CD4-positive, alpha-beta T cell treated with Interleukin-1 beta for 1 hour (primary cell): ENCODE measurements at places on chromosomes 4 and X.
A peak's percentile ranks its signal among the peaks of the same experiment; 100 is the strongest.

GRCh38 chr4:136009258-136009832 is 1522.9 kb downstream of the PCDH18 start:
- DNase-seq: no peak

GRCh38 chr4:58275856-58276255 is 1165.7 kb upstream of the IGFBP7 start:
- DNase-seq: no peak

DNA sequence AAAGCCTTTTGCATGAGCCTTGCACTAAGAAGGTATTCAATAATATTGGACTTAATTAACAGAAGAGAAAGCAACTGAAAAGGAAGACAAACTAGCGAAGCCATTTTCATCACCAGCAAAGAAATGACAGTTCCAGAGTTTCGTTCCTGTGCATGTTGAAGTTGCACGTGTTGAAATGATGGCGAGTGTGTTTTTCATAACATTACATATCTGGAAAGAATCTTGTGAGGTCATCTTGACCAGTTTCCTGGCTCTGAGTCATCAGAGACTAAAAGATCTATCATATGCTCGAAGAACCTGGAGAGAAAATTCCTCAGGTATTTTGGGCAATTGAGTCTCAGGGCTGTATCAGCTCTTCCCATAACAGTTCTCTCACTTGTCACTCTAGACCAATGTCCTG is 106.2 kb upstream of the MAML3 start:
- no peak for DNase-seq

DNA sequence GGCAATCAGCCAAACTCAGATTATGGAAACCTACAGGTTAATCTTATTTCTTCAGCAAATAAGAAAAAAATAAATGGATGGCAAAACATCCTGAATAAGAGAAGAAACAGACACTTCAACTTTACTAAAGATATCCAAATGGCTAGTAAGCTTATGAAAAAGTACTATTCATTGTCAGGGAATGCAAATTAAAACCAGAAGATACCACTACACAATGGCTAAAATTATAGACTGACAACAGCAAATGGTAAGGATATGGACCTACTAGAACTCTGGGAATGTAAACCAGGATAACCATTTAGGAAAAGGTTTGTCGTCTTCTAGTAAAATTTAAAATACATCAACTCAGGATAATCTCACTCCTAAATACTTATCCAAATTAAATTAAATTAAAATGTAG is 24.3 kb downstream of the GRSF1 start:
- no peak for DNase-seq

DNA sequence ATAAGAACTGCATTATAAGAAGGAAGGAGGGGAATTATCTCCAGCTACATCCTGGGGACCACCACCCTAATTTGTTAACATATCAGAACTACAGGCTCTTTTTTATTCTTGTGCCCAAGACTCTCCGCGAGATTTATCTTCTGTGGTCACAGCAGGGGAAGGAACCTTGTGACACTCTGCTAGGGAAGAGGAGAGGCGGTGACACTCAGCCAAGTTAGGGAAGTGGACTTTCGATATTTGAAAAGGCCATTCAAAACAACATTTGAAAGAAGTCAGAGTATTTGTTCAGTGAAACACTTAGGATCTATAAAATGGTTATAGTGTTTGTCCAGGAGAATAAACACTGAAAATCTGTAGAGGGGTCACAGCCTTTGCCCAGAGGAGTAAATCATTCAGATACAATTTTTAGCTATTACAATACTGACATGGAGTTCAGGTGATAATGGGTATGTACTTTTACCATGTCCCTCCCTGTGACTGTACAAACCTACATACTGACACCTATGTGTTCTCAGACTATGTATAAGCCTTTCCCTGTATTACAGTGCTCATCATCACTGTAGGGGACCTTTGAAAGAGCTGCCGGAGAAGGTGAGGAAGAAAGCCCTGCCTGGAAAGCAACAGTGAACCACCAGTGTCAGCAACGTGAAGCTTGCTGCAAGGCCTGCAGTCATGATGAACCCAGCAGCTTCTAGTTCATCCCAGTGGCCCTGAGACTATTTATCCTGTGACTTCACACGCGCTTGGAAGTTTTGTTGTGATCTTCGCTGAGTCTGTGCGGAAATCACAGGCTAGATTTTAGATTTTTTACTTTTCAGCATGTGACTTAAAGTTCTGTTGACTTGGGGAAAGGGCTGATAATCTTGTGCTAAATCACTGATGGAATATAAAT is 8.5 kb upstream of the PTTG2 start:
- no peak for DNase-seq

GRCh38 chr4:1171311-1172227 is 814 bp downstream of the SPON2 start:
- DNase-seq: peak; percentile 63

- DNase-seq: peak; percentile 87
These were observed at the start of gene CLOCK for GRCh38 chr4:55546756-55547465. CLOCK (minus strand) TSS chr4:55546909; CDS start chr4:55482785, 64,124 bp downstream.

- DNase-seq: no peak
These were observed 445.5 kb downstream of the PCDH10 start for GRCh38 chr4:133594390-133595207.

GRCh38 chrX:1434871-1435240 is 17.9 kb downstream of the ASMTL start:
- DNase-seq: no peak

DNA sequence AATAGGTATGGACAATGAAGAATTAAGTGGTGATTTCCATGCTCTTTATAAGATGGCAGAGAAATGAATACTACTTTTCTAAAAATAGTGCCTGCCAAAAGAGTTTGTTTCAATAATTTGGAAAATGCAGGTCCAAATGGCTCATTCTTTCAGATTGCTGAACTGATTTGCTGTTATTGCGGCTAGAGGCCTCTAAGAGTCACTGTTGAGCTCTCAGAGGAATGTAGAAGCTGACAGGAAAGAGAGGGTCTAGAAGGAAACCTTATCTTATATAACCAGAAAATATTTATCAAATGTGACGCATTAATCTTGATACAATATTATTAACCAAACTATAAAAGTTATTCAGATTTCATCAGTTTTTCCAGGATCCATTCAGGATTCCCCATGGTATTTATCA is 65.7 kb upstream of the PAGE1 start:
- DNase-seq: peak; percentile 24

DNA sequence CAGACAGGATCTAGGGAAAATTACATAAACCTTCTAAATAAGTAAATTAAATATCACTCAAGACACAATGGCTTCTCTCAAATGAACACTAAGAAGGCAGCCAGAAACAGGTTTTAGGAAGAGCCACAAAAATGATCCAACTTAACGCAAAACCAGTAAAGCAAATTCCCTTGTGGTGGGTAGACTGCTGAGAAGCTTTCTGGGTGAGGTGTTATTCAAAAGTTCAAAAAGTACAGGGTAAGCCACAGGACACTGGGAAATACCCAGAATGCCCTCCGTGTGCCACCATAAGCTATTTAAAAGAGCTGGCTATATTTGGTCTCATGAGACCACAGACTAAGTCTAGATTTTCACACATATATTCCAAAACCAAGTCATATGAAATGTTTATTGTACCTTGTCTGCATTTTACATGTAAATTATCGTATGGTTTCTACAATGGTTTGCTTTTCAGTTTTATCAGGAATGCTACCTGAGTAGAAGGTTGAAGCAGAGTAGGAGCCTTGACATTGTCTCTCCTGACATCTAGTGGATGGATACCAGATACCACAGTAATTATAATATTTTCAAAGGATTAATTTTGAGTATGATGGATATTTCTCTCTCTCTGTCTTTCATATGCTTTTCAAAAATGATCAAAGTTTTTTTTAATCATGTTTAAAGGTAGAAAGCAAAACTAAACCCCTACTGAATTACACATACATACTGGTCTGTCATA is 109.3 kb upstream of the KLHL13 start:
- DNase-seq: no peak

GRCh38 chrX:101260435-101260834 is 30.7 kb downstream of the TAF7L start:
- DNase-seq: no peak

DNA sequence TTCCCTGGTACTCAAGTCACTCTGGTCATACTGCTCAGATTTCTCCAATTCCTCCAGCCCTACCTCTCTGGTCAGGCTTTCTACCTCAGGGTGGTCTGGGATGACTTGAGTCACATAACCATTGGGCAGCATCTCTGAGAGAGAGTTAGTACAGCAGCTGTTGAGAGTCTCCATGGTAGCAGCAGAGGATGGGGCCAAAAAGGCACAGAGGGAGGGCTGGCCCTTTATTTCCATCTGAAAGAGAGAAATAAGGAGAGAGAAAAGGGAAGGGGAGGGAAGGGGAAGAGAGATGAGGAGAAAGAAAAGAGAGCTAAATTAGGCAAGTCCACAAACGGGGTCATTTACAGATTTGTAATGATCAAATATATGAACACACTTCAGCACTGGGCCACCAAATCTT is 149.1 kb upstream of the ARHGEF9 start:
- DNase-seq: no peak

DNA sequence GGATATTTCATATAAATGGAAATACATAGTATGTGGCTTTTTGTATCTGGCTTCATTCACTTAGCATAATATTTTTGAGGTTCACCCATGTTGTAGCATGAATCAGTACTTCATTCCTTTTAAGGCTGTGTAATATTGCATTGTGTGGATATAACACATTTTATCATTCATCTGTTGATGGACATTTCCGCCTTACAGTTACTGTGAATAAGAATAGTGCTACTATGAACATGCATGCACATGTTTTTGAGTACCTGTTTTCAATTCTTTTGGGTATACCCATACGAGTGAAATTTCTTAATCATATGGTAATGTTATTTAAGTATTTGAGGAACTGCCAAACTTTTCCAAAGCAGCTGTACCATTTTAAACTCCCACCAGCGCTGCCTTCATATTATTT is 539.6 kb upstream of the DIPK2B start:
- no peak for DNase-seq

DNA sequence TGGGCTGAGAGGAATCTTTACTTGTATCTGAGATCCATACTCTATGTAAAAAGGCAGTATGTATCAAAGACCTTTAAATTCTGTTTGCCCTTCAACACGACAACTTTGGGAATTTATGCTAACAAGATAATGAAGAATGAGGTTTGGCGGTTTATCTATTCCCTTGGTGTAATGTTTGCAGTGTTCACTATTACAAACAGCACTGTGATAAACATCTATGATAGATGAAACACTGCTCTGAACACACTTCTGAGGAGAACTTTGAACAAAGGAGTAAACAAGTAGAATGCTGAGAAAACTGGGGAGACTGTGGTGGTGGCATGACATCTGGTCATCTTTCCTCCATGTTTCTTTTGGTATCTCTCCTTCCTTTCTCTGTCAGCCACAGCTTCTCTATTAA is 126.9 kb downstream of the PDE5A start:
- DNase-seq: no peak

GRCh38 chr4:37821953-37822605 is 4.4 kb upstream of the PGM2 start:
- DNase-seq: no peak

GRCh38 chr4:13430834-13431568 is 53.1 kb downstream of the RAB28 start:
- no peak for DNase-seq

- no peak for DNase-seq
These were observed 13.2 kb upstream of the SYTL5 start for GRCh38 chrX:37993176-37993575.

- DNase-seq: no peak
These were observed 8.2 kb upstream of the PPP2R2C start for GRCh38 chr4:6480534-6481088.

DNA sequence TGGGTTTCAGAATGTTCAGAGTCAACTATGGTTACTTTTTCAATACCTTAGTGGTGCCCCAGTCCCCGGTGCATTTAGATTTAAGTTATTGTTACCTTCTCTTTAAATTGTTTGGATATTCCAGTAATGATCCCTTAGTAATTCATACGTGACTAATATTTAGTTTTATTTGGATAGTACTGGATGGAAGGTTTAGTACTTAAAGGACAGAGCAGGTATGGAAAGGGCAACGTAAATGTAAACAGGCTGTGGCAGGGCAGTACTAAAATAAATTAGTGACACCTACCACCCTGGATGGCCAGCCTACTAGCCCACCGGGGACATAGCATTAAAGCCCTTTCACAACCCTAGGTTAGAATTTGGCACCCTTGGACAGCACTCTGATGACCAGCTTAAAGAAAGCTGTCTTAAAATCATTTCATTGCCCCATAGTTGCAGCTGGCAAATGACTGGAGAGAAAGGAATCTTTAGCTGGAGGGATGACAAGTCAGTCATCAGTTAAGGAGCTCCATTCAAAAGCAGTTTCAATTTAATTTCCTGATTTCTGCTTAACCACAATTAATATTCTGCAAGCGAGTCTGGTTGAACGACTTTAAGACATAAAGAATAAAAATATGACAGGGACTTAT is 16.4 kb downstream of the PLP1 start:
- no peak for DNase-seq

GRCh38 chrX:64975491-64975890 is 759 bp downstream of the ZC4H2 start:
- peak; percentile 12 for DNase-seq

- DNase-seq: no peak
These were observed 14.4 kb upstream of the REPS2 start for GRCh38 chrX:16931855-16932575.

- DNase-seq: no peak
These were observed 4.7 kb downstream of the XG start for GRCh38 chrX:2756548-2756947.

DNA sequence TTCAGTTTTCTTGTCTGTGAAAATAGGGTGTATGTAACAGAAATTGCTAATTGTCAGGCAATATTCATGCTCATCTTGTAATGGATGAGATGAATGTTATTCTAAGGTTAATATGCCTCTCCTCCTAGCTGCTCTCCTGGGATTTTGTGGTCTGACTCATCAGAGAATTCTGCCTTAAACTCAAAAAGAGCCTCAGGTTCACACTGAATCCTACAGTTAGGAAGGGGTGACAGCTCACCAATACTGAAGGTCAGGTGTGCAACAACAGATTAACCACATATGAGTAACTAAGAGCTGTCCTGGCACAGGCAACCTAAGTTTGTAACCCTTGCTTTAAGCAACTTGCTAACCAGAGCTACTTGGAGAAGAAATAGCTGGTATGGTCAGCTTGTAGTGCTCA is 197.7 kb downstream of the SPATA18 start:
- no peak for DNase-seq

- DNase-seq: no peak
These were observed 43.8 kb downstream of the ELOVL6 start for GRCh38 chr4:110154582-110154981.

DNA sequence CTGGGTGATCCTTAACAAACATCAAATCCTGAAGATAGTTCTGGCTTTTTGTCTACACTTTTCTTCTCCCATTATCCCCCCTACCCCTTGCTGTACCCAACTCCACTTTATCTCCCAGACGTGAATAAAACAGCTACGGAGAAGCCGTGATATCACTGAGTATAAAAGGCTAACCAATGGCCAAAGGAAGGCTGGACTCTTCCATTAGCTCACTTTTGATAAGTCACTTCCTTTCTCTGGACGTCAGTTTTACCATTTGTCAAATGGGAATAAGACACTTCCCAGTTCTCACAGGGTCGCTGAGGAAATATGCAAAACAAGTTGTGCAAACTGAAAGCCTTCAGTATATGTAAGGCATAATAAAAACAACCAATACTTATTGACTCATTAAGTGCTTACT is 38.6 kb upstream of the EDA2R start:
- no peak for DNase-seq
